Pulmonary artery endothelial cell (primary cell): ENCODE measurements at places on chromosomes 13 and 19. TPM values are rescaled to one million over a fixed set of nuclear protein-coding genes. Genes with fewer than 3 reads are reported as not detected.

DNA sequence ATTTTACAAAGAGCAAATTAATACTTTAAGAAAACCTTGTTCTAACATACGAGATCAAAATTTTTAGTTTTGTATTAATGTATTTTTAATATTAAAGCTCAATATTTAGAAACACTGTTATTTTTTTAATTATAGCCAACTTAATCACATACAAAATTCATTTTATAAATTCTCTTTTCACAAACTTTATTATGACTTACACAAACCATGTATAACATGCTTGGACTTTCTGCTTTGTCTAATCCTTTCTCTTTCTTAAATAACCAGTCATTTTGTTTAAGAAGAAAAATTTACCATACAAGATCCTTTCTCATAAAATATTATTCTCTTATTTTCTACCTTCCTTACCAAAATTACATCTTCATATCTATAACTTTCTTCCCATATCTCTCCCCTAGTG is 62.2 kb downstream of the CYSLTR2 start:
- no peak for DNase-seq

DNA sequence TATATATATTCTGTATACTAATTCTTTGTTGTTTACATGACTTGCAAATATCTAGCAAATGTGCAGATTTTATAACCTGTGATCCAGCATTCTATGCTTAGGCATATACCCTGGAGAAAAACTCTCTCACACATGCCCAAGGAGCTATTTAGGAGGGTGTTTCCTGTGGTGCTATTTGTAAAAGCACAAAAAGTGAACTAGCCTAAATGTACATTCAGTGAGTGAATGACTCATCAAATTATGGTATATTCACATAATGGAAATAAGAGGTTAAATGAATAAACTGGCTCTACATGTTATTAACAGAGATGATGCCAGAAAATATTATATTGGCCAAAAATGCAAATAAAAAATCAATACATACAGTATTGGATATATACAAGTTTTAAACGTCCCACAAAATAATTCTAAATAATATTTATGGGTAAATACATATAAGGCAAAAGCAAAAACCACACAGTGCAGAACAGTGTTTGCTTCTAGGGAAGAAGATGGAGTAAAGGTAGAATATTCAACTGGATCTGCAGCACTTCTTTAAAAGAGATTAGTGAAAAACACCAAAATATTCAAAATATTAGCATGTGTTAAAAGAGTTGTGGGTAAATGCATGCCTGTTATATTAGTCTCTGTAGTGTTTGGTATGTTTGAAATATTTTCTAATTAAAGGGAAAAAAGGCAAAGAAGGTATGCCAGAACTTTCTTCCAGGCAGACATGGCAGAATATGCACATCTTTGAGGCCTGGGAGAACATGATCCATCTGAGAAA is 344.7 kb downstream of the KLF5 start:
- no peak for DNase-seq

DNA sequence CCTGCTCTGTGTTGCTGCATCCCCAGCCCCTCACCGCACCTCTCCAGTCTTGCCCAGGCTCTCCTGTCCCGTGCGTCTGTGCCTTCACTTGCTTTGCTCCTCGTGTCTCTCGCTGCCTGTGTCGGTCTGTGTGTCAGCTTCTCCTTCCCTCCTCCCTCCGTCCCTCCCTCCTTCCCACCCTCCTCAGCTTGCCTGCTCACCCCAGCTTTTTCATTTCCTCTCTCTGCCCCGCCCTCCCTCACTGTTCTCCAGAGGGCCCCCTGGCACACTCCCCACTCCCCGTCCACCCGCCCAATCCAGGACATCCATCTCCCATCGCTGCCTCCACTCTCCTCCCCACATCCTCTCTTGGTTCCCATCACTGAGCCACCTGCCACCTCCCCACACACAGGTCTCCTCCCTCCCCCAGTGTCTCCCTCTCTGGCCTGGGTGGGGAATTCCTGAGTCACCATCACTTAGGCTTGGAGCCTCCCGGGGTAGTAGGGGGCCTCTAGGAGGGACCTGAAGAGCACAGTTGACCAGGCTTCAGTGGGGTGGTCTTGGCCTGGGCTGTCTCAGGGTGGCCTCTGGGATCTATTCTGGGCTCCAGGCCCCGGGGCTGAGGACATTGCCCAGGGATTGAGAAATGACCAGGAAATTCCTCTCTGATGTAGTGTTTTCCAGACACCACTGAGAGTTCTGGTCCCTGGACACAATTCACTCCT is at the start of gene PTGIR:
TSS of gene PTGIR (minus strand) at position 132 of the 704 bp plus-strand sequence. CDS start 864 bp downstream, outside the sequence.
- no peak for DNase-seq

DNA sequence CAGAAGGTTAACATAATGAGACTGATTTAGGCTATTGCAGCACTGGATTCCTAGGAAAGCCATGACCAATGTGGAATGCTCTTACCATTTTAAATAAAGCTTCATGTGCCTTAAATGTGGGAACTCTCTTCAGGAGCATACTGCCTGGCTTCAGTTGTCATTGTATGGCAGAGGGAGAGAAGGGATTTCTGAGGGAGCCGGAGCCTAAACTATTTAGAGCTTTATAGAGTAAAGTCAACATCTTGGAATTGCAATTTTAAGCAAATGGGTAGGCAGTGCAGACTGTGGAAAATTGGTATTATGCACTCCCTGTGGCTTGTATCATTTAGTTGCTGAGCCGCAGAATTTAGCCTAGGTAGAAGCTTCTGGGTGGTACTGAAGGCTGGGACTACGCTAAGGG is 2041.4 kb downstream of the PCDH9 start:
- no peak for DNase-seq

GRCh38 chr19:3698974-3699740 is 1.1 kb downstream of the PIP5K1C start:
- no peak for DNase-seq

GRCh38 chr13:89726690-89727435 is 1620.6 kb upstream of the MIR17HG start:
- no peak for DNase-seq

GRCh38 chr19:31263328-31263727 is 85.9 kb downstream of the TSHZ3 start:
- DNase-seq = no peak

The CGB1 gene
- total RNA-seq = not detected in 2 replicates

The GPC6 gene
- total RNA-seq = under 0.01 TPM in 1 of 2 replicates, not detected in the other
